IPS DF 6.9 (cell line): ENCODE measurements at places on chromosomes 13 and 19.

DNA sequence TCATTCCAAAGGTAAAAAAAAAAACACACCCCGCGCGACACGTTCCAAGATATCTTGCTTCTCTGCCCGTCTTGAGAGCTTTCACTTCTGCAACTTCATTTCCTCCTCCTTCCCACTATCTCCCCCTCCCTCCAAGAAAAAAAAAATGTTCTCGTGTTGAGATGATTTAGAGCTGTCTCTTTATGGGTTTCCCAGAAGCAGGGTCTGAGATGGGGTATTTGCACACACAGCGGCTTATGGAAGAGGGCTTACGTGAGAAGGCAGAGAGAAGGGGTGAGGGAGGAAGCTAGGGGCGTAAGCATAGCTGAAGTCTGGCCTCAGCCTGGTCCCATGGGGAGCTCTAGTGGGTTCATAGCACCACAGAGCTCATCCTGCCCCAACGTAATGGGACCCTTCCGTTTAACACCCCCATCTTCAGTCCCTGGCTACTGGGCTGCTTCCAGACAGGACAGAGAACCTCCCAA, 31.3 kb upstream of the USE1 start:
- H3K36me3 ChIP-seq, result peaks cover 7% of the 10 kb centered on the region
- H3K4me1 ChIP-seq, result 0 out of 2 replicates have a peak, but pooled peaks cover 2% of the 10 kb centered on the region
- H3K4me3 ChIP-seq, result no peak overlapping the region

DNA sequence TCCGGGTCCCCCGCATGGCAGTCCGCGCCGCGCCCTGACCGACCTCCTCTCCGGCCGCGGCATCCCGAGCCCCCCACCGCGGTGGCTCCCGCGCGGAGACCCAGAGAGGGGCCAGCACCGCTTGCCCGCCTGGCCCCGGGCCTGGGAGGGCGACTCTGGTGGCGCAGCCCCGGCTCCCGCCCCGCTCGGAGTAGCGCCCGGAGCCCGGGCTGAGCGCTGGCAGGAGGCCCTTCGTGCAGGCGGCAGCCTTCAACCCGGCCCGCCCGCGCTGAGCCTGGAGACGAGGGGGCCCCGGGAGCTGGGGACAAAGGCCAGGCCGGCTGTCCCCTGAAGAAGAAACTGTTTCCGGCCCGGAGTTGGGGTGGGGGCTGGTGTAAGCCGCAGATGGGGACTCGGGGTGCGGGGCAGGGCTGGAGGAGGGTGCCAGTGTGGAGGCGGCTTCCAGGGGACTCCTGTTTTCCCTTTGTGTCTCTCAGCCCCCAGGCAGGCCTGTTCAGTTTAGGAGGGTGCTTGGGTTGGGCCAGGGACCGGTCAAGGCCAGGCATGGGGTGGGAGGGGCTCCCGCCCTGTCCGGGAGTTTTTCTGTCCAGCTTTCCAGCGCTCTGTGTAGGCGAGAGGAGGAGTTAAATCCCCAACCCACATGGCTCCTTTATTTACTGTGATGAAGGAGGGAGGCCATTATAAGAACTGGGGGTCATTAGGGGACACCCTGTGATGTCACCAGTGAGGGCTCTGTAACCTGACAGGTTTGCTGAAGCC, 935 bp downstream of the LRP3 start:
- peaks cover 5% of the 10 kb centered on the region; the same call in 1 of the 2 replicates for H3K27me3 ChIP-seq
- no peaks in the 10 kb centered on the region; the same call in 1 of the 2 replicates for H3K36me3 ChIP-seq
- H3K4me1 ChIP-seq, result peaks cover 2% of the 10 kb centered on the region; the same call in 1 of the 2 replicates
- no peak for DNase-seq

GRCh38 chr19:5128936-5129389, 160.1 kb downstream of the KDM4B start:
- H3K4me3 ChIP-seq, result no peak overlapping the region
- H3K4me1 ChIP-seq, result peaks cover 30% of the 10 kb centered on the region
- H3K27me3 ChIP-seq, result no peaks in the 10 kb centered on the region
- no peak for DNase-seq

- no peak overlapping the region for H3K27ac ChIP-seq
- H3K4me1 ChIP-seq, result no peaks in the 10 kb centered on the region
- H3K36me3 ChIP-seq, result peaks cover 11% of the 10 kb centered on the region
- DNase-seq, result no peak
- H3K4me3 ChIP-seq, result no peak overlapping the region
Observed at GRCh38 chr19:5240011-5240410, 100.6 kb downstream of the PTPRS start.

DNA sequence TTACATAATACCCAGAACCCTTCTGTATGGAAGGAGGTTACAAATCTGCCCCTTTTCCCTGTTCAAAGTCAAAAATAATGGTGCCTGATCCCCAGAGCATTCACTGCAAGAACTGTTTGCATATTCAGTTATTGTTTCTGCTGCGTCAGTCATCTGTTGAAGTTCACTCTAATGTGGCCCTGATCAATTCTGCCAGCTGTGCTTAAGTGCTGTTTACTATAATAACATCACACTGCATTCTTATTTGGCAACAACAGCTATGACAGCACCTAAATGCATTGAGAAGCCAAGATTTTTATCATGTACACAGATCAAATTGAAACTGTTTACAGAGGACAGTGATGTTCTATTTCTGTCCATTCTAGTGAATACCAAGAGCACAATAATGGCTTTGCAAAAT, 115.9 kb downstream of the DACH1 start:
- H3K36me3 ChIP-seq, result no peaks in the 10 kb centered on the region
- no peaks in the 10 kb centered on the region for H3K27me3 ChIP-seq
- no peak overlapping the region for H3K4me3 ChIP-seq

DNA sequence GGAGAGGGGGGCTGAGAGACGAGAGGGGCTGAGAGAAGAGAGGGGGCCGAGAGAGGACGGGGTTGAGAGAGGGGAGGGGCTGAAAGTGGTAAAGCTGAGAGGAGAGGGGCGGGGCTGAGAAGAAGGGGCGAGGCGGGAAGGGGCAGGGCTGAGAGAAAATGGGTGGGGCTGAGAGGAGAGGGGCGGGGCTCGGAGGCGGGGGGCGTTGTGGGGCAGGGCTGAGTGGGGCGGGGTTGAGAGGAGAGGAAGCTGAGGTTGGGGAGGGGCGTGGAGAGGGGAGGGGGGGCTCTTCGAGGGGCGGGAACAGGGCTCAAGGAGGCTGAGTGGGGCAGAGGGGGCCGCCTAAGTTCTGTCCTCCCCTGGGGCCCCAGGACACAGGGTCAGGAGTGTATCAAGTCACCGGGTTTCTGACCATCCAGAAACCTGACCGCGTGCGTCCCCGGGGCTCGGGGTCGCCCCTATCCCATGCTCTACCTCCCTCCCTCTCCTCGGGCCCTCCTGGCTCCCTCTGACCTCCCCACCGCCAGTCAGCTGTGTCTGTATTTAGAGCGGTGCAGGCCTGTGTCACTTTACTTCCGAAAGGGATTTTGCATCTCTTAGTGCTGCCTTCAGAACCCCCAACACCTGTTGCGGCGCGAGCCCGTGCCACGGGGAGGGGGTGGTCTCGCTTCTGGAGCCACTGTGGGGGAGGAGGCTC, 38.6 kb upstream of the SEMA6B start:
- no peak for DNase-seq
- no peaks in the 10 kb centered on the region for H3K36me3 ChIP-seq
- H3K27me3 ChIP-seq, result no peaks in the 10 kb centered on the region
- H3K4me3 ChIP-seq, result peak overlapping the region; percentile 28; the same call in 1 of the 2 replicates

- DNase-seq, result no peak
- H3K4me1 ChIP-seq, result peaks cover 16% of the 10 kb centered on the region
- no peak overlapping the region for H3K27ac ChIP-seq
- H3K27me3 ChIP-seq, result no peaks in the 10 kb centered on the region
- no peak overlapping the region for H3K4me3 ChIP-seq
Observed at GRCh38 chr13:114122127-114122511, 10.3 kb downstream of the RASA3 start.

- no peak for DNase-seq
- no peak overlapping the region for H3K4me3 ChIP-seq
- H3K27ac ChIP-seq, result no peak overlapping the region
- no peaks in the 10 kb centered on the region for H3K27me3 ChIP-seq
- H3K36me3 ChIP-seq, result no peaks in the 10 kb centered on the region
Observed at GRCh38 chr13:54016542-54016941, 987.9 kb downstream of the OLFM4 start.
